ENCODE measurements at places on chromosomes 6 and 20.

DNA sequence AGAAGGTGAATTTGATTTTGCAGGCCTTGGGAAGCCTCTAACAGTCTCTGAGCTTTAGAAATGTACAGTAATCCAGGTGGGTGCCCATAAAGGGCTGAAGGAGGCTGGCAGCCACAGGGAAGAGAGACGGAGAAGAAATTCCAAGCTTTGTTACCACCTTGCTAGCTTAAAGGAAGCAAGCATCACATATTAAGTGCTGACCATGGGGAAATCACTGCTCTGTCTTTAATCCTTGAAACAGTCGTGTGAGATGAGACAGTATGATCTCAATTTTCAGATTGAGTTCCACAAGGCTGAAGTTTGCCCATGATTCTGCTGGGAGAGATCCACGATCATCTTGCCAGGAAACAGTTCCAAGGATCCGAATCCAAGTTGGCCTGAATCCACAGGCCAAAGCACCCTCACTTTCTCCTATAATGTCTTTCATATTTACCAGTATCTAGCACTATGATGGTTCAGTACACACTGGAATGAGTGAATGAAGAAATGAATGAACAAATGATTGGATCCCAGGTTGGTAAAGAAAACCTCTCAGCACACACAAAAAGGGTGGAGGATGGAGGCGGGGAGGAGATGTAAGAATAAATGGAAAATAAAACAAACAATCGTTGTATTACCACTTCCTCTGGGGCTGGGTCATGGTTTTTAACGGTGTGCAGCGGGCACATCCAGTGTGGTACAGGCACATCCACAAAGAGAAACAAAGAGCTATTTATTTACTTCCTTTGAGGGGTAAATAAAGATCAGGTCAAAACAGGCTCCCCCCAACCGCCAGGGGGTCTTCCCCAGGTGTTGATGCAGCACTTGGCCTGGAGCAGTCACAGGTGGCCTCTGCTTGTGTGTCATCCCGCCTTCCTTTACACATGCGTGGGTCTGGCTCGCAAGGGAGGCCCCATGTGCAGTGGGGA, 28.2 kb upstream of the TAF8 start:
- no peak for DNase-seq

DNA sequence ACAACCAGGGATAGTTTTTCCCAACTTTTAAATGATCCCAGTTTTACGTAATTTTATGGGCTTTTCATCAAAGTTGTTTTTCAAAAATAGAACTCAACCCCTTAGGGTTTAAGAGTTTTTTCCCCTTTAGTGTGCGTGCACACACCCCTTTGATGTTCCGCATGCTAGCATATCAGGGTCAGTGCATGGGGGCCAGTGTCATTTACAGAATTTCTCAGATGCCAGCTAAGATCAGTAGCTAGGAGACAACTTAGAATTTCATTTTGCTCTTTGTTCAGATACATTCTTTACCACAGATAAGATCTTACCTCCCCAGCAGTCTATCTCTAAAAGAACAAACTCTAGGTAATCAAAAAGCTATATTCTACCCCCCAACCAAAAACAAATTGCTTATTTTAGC, 238.5 kb upstream of the SASH1 start:
- DNase-seq: no peak

DNA sequence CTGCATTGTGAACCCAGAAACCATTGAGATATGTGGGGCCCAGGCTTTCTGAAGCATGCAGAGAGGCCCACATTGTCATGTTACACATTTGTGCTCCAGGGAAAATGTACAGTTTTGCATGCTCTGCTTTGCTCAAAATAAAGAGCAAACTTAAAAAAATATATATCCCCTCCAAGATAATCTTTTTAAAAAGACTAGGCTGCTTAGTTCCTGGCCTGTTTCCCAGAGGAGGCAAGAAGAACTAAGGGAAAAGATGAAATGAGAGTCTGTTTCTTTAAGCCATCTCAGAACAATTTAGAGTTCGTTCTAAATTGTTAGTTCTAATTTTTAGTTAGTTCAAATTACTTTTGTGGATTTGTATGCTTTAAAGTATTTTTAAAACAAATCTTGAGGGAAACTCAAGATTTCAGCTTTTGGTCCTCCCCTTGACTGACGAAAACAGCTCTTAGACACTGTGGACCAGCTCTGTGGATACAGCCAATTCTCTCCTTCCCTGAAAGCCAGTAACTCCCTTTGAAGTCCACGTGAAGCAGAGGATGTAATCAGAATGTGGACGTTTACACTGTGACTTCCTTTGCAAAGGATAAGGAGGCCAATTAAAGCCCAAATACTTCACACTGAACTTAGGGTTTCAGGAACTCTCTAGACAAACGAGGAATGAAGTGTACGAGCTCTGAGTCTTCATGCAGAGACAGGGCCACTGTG, 84.7 kb downstream of the CD164 start:
- no peak for DNase-seq

- no peak for DNase-seq
Observed at GRCh38 chr20:63253438-63254231, 628 bp downstream of the NKAIN4 start.

GRCh38 chr6:21158149-21158548, 435.4 kb upstream of the SOX4 start:
- DNase-seq: no peak
